ENCODE measurements at places on chromosomes 12 and 14.

DNA sequence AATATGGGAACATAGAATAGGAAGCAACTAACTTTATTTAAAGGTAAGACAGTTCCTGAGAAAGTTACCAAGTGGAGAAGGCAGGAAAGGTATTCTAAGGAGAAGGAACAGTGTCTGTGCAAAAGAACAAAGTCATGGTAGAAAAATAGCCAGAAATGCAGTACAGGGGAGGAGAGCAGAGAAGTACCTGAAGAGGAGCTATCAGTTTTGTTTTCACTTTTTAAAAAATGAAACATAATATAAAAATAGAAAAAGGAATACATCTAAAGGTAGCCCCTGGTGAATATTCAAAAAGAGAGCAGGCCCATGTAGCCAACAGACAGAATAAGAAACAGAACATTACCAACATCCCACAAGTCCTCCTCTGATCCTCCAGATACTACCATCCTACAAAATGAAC is 408.7 kb downstream of the ADAMTS20 start:
- no peak for DNase-seq

GRCh38 chr14:85217412-85217811 is 312.5 kb upstream of the FLRT2 start:
- no peak for DNase-seq

DNA sequence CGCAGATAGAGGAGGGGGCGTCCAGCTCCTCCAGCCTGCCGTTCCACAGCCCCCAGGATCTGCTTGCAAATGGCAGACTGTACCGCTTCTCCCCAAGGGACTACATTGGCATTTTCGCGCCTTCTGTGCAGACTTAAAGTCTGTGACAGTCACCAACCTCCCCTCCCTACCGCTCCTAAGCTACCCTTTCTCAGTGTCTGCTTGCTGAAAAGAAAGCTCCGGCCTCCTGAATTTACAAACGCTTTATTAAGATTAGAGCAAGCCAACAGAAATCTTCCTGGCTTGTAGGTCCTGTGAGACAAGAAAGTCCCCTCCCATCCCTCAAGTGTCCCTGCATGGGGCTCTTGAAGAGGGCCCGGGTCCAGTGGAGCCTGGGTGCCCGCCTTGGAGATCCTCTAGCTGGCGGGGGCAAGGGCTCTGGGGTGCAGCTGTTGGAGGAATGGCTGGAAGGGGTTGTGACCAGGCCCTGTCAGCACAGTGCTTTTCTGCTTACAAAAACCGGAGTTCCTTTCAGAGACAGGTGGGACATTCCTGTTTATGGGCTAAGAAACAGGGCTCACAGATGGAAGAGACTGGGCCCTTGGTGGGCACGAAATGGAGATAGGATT is 2.8 kb upstream of the DLK1 start:
- DNase-seq, result no peak

DNA sequence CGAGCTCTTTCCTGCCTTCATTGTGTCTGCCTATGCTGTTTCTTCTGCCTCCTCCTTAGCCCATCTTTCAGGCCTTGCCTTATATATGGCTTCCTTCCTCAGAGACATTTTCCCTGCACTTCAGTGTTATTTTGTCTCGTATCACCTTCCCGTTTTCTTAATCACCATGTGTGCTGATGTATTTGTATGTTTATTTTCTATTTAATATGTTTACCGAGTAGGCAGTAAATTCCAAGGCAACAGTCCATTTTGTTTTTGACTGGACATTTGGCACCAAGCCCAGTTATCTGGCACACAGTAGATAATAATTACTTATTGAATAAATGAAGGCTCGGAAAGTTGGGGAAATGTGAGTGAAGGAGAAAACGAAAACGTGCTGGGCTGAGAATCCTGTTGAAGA is 4.6 kb upstream of the POU6F1 start:
- DNase-seq, result no peak

- DNase-seq, result no peak
These were observed 156.7 kb downstream of the TMTC3 start for GRCh38 chr12:88298761-88299242.

DNA sequence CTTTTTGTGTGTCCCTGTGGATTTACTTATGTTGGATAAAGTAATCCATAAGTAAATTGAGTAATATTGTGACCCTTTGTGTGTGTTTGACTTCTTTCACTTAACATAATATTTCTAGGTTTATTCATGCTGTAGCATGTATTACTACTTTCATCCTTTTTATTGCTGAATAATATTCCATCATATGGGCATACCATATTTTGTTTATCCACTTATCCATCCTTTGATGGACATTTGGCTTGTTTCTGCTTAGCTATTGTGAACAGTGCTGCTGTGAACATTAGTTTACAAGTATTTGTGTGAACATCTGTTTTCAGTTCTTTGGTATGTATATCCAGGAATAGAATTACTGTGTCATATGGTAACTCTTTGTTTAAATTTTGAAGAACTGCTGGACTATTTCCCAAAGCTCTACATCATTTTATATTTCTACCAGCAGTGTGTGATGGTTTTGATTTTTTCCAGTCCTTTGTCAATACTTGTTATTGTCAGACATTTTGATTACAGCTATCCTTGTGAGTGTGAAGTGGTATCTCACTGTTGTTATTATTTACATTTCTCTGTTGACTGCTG is 25.2 kb downstream of the G2E3 start:
- DNase-seq, result no peak

- peak; percentile 80 for DNase-seq
These were observed at the start of gene CHPT1 for GRCh38 chr12:101697197-101697929. CHPT1 (plus strand) TSS chr12:101697640; CDS start chr12:101697862, 222 bp downstream.

DNA sequence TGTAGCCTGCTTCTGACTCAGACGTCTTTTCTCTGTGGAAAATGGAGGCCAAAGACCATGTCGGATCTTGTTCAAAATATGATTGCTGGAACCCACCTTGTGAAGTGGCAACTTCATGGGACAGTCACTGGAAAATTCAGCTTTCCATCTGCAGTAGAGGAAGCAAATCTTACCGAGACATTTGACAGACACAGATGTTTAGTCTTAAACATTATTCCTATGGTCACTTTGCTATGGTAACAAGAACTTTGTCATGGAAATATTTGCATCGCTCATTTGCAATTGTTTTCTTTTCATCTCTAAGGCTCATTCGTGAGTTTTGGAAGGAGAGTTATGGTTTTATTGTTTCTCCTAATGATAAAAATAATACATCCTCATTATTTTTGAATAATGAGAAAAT is 98.3 kb upstream of the HIF1A start:
- no peak for DNase-seq

DNA sequence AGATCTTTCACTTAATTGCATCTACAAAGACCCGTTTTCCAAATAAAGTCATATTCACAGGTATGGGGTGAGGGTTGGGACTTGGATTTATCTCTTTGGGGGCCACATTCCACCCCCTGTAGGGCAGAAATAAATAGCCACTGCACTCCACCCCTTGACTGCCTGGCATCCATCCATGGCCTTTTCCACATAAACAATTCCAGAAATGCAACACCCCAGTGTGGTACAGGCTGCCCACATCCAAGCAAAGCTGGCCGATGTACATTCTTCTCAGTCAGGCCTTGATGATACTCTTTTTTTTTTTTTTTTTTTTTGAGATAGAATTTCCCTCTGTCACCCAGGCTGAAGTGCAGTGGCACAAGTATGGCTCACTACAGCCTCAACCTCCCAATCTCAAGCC is 12.9 kb downstream of the DGLUCY start:
- no peak for DNase-seq

GRCh38 chr12:51442324-51442723 is 17.7 kb downstream of the SLC4A8 start:
- no peak for DNase-seq

- DNase-seq, result no peak
These were observed 659.8 kb downstream of the VRK1 start for GRCh38 chr14:97456958-97457357.

DNA sequence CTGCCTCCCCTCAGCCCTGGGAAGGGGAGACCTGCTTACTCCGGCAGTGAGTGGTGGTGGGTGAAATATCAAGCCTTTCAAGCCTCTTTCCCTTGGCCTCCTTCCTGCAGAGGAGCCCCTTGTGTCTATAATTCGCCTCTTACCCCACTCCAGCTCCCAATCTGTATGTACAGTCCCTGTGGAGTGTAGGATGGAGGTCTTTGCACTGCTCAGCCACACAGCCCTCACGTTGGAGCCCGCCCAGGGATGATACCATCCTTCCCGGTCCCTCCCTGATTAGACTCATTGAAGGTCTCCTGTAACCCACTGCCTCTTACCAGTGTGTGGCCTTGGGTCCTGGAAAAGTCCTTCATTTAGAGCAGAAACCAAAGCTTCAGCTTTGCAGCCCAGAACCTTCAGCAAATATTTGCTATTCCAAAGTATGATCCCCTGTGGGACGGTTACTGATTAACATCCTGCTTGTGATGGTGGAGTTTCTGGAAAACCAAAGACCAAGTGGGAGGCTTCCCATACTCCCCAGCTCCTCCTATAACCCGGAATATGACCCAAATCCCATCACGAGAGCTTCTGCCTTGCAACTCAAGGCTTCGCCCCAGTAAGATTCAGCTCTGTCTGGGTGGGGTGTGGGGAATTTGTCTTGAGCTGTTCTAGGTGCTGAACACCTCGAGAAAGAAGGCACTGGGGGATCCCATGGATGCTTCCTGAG is at the start of gene SERPINA10:
TSS of gene SERPINA10 (minus strand) at position 397 of the 706 bp plus-strand sequence. CDS start 2,675 bp downstream, outside the sequence.
- no peak for DNase-seq
